ENCODE measurements at places on chromosomes 11 and 22. TPM values are rescaled to one million over a fixed set of nuclear protein-coding genes. Genes with fewer than 3 reads are reported as not detected.

OR6A2 gene
- not detected for total RNA-seq

MYBPC3 gene
- total RNA-seq, result 0.08 TPM

ASCL2 gene
- total RNA-seq, result not detected

TMEM191C gene
- total RNA-seq, result 0.71 TPM

DDX17 gene
- 99.2 TPM for total RNA-seq

OR4D5 gene
- total RNA-seq, result not detected

GPHA2 gene
- total RNA-seq, result not detected

CENATAC gene
- total RNA-seq, result 16.4 TPM

Measured in A549 treated with dexamethasone at 1 μM for 4 hours (cell line).